ENCODE measurements at places on chromosomes 1 and 21.

GRCh38 chr1:225480825-225481434 lies 53.1 kb upstream of the LBR start:
- no peak for DNase-seq

GRCh38 chr21:25974964-25975363 lies 195.6 kb downstream of the APP start:
- DNase-seq, result no peak

DNA sequence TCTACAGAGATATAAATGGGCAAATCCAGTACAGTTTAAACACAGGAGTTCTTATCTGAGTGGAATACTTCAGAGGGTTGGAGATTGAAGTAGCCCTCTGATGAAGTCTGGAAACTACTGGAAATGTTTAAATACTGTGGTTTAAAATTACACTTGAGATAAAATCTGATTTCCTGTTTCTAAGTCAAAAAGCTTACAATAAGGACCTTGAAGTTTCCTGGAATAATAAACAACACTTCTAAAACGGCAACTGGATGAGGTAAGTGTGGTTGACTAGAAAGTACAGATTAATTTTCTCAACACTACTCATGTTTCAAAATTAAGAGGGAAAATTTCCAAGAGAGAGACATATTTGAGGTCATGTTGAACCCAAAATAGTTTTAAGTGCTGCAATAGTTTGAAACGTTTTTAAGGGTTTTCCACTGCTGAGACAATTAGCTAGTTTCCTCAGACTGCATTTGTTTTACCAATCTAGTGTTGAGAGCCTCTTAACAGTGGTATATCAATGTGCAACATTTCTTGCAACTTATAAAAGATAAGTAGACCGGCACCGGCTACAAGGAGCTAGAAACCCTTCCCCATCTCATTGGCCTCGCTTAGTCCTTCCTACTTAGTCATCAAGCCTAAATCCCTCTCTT lies 27.4 kb downstream of the KCNA3 start:
- no peak for DNase-seq

DNA sequence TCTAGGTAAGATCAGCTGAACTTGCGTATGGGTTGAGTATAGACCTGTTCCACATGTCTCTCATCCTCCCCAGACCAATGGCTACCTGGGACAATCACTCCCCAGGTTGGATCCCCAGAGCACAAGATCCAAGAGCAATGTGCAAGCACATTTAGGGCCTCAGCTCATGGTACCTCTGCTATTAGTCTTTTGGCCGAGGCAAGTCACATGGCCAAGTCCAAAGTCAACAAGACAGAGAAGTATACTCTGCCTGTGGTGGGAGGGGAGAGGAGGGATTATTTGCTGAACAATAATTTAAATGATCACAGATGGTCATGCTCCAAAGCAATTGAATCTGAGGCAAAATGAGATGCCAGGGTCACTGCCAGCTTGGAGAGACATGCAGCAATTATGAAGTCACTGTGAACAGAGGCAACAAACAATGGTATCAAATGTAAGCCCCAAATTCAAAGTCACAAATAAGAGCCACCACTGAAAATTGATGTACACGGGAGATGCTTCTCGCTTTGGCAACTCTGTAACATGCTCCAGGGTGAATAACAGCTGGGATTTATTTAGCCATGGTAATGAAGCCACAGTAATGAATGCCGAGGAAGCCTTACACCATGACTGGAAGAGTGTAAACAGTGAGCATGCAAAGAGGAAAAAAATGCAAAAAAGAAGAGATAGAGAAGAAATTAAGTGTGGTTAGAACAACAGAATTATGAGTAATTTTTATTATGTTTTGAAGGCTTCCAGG lies 149.1 kb downstream of the ZNF281 start:
- peak; percentile 23 for DNase-seq

DNA sequence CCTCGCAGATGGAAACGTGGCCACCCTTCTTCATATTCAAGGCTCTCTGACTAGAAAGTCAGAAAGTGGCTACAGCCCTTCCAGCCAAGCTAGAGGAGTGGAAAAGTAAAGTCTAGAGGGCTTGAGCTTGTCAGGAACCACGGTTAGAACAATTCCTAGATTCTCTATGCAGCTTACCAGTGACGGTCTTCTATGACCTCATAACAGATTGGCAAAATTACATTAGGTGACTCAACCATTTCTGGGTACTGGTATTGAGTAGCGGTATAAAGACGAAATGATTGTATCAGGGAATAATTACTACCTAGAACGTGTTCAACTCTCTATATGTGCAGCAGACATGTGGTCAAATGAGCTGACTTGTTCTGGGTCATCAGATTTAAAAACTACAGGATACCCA lies 155.0 kb upstream of the RUNX1 start:
- no peak for DNase-seq

DNA sequence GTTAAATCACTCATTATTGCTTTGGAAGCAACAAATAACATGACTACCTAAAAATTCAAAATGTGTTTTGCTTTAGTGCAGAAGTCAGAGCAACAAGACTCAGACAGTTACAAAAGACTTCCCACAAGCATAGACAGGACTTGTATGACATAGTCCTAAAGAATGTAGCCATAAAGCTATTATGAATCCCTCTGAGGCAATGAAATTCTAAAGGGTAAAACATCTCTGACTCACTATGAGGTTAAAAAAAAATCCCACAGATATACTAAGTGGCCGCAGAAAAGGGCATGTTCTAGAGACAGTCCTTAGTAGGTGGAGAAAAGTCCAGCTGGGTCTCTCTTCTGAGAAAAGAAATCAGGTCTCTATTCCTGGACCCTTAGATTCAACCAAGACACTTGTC lies 4.9 kb downstream of the PRKAB2 start:
- peak; percentile 86 for DNase-seq

- peak; percentile 40 for DNase-seq
These were observed 83.4 kb downstream of the LYST start for GRCh38 chr1:235783148-235783776.

Data from fibroblast of the conjunctiva (primary cell).